ENCODE measurements at places on chromosomes 7 and 10. TPM values are rescaled to one million over a fixed set of nuclear protein-coding genes. Genes with fewer than 3 reads are reported as not detected.

Gene MPP7
- 13.7 TPM for total RNA-seq

Gene UNCX
- not detected for total RNA-seq

Gene ZNF853
- 0.43 TPM for total RNA-seq

Gene FZD8
- 4.2 TPM for total RNA-seq
